AG04450 (cell line): ENCODE measurements at places on chromosomes 5 and 9. TPM values are rescaled to one million over a fixed set of nuclear protein-coding genes. Genes with fewer than 3 reads are reported as not detected.

DNA sequence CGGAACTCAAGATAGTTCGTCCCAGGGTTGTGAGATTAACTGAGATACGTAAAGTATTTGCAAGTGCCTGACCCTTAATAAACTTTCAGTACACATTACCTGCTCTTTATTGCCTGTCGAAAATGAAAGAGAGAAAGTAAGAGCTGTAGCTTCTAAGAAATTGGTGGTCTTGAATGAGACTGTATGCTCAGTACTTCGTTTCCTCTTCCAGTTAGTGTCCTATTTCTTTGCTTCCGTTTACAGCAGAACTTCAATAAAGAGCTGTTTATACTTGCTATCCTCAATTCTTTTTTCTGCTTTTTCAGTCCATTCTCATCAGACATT lies 534 bp downstream of the SRFBP1 start:
- DNase-seq, result no peak

DNA sequence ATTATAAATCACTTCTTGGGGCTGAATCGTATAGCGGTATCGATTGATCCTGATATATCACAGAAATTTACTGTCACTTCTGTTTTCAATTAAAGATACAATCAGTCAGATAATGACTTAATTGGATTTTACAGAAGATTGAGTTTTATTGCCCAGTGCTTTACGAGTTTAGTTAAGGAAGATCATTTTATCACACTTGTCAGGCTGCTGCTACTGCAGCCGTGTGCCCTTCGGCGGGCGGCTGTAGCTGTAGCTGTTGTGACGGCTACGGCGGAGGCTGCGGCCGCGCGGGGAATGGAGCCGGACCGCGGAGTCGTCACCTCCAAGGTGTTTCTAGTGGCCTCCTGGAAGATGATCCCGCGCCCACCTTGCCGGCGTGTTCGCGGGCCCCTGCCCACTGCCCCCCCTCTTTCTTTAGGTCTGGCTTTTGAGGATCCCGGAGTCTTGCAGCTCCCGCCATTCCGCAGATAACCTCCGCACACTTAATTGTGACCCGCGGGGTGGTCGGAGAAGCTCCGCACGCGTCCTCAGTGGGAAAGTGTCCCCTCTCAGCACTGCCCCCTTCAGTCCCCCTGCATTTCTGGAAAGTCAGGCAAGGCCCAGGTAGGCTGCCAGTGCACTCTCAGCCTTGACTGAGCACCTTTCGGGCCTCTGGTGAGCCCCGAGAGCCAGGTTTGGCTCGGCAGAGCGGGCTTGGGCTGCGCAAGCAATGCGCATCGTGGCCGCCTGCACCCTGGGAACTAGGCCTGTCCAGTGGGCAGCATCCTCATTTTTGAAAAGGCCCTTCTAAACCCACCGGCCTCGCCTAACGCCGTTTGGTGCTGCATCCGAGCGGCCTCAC lies 6.9 kb upstream of the DMRT3 start:
- DNase-seq, result no peak

DNA sequence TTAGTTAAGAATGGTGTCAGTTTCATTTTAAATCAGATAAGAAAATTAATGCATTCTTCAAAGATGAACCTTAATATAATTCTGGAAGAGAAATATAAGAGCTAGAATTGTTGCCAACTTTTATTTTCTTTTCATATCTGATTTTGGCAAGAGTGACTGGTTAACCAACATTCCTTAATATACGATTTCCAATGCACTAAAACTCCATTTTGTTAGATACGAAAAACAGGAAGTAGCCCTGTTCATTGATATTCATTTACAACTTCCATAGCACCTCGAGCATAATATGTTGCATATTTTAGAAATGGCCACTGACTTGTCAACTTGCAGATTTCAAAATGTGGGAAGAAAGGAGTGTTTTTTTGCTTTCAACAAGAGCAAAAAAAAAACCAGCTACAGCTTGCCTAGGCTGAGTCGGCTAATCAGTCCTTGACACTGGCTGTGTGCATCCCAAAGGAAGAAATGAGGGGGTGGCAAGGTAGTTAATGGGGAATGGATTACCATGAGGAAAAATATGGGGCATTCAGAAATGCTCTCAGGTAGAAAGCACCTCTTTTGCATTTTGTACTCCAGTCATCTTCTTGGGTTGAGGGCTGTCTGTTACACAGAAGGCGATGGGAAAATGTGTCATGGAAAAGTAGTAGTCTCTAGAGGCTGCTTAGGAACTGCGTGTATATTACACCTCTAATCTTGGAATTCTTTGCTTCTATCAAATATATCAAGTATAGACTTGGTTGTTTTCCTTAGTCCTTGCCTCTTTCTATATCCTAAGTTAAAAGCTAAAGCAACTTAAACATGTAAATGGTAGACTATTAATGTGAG lies 3.9 kb downstream of the MAP3K1 start:
- no peak for DNase-seq

DNA sequence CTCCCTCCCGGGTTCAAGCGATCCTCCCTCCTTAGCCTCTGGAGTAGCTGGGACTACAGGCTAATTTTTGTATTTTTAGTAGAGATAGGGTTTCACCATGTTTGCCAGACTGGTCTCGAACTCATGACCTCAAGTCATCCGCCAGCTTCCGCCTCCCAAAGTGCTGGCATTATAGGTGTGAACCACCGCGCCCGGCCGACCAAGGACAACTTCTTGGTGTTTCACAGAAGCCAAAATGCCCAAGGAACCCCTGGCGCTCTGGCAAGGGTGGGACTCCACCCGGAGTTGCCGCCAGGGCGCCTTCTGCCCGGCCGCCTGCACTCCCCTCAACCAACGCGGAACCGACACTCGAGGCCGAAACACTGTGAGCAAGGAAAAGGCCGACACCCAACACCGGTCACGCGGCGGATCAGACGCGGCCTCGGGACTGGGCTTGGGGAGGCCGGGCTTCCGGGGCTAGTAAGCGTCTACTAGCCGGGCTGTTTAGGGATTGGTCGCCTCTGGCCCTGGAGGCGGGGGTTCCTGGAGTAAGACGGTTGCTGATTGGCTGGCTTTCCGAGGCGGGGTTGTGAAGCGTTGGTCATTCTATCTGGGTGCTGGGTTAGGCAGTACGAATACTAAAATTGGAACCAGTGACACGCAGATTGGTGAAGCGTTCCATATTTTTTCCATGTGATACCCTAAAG lies 7.7 kb upstream of the CFAP157 start:
- DNase-seq, result peak; percentile 92

DNA sequence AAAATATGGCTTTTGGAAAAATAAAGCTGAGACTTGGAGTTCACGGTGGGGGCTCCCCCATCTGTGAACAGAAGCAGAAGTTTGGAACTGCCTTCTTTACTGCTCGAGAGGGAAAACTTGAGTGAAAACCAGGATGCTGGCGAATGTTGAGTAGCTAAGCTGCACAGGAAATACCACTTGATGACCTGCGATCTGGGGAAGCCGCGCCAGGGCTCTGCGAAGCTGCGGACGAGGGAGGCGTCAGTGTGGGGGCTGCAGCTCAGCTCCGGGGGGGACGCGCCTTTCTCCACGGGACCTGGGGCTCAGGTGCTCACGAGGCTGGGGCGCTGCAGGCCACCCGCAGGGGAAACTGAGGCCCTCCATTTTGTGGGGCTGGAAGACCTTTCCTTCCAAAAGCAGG lies 62.3 kb downstream of the TENT4A start:
- no peak for DNase-seq

- DNase-seq, result no peak
Measured at GRCh38 chr9:125541840-125542243, 165.2 kb downstream of the MAPKAP1 start.

DNA sequence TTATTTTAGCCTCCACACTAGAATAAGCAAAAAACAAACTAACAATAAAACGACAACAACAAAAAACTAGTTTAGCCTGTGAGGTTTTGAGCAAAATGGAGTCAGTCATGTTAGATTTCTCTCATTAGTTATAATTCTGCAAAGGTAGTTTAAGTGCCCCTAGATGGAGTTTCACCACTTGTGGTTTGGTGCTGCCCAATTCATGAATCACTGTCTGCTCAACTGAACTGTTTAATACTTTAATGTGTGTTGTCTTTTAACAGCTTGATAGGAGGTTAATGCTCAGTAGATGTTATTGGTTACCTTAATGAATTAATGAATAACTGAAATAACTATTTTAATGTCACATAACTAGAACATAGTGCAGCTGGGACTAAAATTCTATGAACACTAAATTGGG lies 3.5 kb upstream of the PLAA start:
- no peak for DNase-seq

DNA sequence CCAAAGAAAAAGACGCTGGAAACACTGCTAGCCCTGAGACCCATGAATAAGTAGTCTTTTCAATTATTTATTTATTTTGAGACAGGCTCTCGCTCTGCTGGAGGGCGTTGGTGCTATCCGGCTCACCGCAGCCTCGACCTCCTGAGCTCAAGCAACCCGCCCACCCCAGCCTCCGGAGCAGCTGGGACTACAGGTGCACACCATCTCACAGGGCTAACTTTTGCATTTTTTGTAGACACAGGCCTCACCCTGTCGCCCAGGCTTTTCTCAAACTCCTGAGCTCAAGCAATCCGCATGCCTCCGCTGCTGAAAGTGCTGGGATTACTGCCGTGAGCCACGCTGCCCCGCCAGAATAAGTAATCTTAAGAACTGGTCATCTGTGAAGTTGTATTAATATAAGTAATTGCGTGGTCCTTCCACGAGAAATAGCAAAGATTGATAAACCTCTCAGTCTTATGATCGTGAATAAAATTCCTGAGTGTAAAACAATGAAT lies 1.6 kb downstream of the ANXA2R start:
- DNase-seq, result no peak

DNA sequence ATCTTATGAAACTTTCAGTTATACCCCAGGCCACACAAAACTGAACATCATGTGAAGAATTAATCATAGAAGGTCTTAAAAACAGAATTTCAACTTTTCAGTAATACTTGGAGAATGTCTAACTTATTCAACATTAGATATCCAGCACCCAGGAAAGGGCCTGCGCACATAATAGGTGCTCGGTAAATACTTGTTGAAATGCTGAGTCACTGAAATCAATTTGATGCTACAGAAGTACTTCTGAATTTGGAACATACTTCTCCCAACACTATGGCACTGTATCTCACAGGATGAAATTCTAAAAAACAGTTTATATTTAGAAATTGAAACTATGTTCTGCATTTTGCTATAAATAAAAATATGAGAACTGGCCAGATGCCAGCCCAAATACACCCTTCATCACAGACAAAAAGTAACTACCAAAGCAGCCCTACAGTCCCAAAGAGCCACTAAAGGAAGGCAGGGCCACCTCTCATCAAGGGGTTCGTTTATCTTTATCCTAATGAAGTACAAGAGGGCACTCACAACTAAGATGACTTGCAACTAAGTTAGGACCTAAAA lies 26.5 kb downstream of the MRPS27 start:
- DNase-seq, result no peak

- DNase-seq, result no peak
Measured at GRCh38 chr5:174323878-174324281, 278.4 kb downstream of the NSG2 start.

DNA sequence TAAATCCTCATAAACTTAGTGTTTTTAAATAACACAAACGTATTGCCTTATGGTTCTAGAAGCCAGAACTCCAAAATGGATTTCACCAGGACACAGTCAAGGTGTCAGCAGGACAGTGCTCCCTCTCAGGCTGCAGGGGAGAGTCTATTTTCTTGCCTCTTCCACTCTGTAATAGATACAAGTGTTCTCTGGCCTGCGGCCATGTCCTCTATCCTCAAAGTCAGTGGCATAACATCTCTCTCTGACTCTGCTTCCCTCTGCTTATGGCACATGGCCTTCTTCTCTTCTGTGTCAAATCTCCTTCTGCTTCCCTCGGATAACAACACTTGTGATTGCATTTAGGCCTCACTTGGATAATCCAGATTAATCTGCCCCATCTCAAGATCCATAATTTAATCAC lies 129.4 kb upstream of the OR13F1 start:
- DNase-seq, result no peak

- peak; percentile 26 for DNase-seq
Measured at GRCh38 chr5:91419571-91420537, 36.7 kb upstream of the ARRDC3 start.

DNA sequence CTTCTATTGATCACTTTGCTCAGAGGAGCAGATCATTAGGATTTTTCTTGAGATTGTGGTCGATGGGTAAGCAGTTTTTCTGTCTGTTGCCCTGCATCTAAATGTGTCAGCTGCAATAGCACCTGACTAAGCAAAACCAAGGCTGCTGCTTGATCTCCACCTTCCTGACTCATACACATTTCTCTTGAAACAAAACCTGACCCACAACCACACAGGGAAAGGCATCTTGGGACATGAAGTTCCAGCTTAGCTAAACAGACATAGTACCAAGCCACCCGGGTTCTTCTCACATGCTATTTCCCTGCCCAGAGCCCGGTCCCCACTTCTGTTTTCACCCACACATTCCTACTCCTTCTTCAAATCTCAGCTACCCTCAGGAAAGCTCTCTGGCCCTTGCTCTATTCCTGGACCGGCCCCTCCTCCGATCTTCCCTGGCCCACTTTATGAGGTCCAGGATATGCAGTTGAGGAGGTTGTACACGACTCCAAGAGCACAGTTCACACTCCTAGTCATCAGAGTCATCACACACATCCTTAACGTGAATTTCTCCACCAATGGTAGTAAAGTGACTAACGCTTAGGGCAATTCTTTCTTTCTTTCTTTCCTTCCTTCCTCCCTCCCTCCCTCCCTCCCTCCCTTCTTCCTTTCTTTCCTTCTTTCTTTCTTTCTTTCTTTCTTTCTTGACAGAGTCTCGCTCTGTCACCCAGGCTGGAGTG lies 16.0 kb upstream of the ZBTB43 start:
- DNase-seq, result no peak

GRCh38 chr9:114911167-114911821 lies 19.1 kb downstream of the TNFSF8 start:
- no peak for DNase-seq

DNA sequence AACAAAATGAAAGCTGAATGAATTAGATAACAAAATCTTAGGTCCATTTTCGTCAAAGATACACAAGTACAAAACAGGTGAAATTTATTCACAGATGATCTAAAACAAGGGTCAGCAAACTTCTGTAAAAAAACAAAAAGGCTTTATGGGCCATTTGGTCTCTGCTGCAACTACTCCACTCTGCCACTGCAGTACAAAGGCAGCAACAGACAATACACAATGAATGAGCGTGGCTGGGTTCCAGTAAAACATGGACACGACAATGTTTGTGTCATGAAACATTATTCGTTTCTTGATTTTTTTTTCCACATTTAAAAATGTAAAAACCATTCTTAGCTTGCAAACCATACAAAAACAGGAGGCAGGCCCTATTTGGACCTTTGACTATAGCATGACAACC lies 71.9 kb downstream of the ECPAS start:
- DNase-seq, result no peak

Gene SLC6A18
- polyA plus RNA-seq, result not detected in 2 replicates

Gene CMYA5
- 0.89 TPM in 2 replicates for polyA plus RNA-seq

Gene SLC36A3
- not detected in 2 replicates for polyA plus RNA-seq

Gene PSAT1
- 216 and 271 TPM in 2 replicates for polyA plus RNA-seq

Gene TMEM215
- not detected in 2 replicates for polyA plus RNA-seq

Gene ZNF484
- polyA plus RNA-seq, result 4.1 and 5.2 TPM in 2 replicates

Gene GFI1B
- 0.10 and 0.16 TPM in 2 replicates for polyA plus RNA-seq

Gene NUTM2F
- not detected in 2 replicates for polyA plus RNA-seq

Gene ABCA1
- polyA plus RNA-seq, result 27.3 and 29.6 TPM in 2 replicates

Gene CERCAM
- polyA plus RNA-seq, result 54.9 and 72.1 TPM in 2 replicates

Gene DIRAS2
- 0.04 TPM in 1 of 2 replicates, not detected in the other for polyA plus RNA-seq
